ENCODE measurements at places on chromosomes 3 and 15.

DNA sequence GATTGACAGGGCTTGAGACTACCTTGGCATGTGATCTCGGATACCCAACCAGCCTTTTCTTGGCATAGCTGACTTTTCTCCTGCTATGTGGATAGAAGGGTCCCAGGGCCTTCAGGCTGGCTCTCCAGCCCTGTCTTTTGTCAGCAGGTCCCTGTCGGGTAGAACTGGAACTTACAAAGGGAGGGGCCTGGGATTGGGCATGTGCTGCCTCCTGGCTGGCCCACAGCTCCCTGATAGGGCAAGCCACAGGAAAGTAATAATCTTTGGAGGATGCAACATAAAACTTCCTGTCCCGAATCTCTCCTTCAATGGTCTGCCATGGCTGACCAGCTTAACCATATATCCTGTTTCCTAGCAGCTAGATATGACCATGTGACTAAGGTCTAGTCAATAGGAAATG lies 89.1 kb downstream of the ABHD5 start:
- no peak for DNase-seq

DNA sequence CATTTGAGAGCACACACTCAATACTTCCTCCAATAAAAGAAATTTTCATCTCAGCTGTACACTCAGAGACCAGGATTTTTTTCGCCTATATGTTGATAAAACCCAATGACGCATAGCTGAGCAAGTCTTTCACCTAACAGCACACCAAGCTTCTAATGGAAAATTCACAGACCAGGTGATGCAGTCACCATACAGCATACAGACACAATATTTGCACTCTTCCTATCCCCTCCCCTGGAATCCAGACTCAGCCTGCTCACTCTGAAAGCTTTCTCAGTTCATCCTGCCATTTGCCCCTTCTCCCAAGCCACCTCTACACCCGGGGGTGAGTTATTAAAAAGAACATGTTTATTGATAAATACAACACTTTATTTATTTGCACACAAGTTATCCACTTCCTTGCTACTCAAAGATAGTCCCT lies 1.7 kb downstream of the TBC1D5 start:
- DNase-seq, result no peak

DNA sequence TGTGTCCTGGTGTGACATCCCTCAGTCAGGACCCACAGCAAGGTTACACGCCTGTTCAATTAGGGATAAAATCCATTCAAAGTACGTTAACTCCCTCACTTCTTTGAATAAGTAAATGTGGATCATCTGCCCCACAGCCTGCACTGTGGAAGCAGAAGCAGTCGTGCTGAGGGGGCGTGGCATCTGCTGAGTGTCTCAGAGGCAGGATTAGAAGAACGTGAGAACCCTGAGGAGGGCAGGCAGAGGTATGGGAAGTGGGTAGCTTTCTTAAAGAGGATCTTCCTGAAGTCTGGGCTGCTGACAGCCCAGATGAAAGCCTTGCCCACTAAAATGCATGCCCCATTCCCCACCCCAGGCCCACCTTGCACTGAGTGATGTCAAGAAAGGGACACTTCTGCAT lies 28.5 kb downstream of the CRABP1 start:
- no peak for DNase-seq

- no peak for DNase-seq
These were observed 472.6 kb upstream of the CDIN1 start for GRCh38 chr15:36106640-36107335.

- DNase-seq, result no peak
These were observed 873 bp downstream of the CAPN7 start for GRCh38 chr3:15206662-15207576.

GRCh38 chr3:178526291-178526690 lies 9.9 kb upstream of the KCNMB2 start:
- no peak for DNase-seq

- no peak for DNase-seq
These were observed 928 bp downstream of the RAD18 start for GRCh38 chr3:8962226-8962861.

GRCh38 chr3:13070391-13071070 lies 2.7 kb downstream of the IQSEC1 start:
- no peak for DNase-seq

DNA sequence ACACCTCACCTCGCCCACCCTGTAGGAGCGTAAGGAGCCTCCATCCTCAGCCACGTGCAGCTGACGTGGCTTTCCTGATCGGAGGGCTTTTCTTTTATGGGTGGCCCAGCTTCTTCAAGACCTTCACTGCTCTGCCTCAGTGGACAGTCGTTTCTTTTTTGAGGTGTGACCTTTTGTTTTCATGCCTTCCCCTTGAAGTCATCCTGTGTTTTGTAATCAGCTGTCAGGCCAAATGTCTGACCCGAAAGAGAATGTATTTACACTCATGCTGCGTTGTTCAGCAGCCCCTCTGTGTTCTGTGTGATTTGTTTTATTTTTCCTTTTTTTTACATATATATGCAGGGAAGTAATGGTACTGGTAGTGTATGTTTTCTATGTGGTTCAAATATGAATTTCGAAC lies 41.8 kb downstream of the CCK start:
- DNase-seq, result no peak

GRCh38 chr3:151328298-151328995 lies 902 bp downstream of the P2RY13 start:
- no peak for DNase-seq

DNA sequence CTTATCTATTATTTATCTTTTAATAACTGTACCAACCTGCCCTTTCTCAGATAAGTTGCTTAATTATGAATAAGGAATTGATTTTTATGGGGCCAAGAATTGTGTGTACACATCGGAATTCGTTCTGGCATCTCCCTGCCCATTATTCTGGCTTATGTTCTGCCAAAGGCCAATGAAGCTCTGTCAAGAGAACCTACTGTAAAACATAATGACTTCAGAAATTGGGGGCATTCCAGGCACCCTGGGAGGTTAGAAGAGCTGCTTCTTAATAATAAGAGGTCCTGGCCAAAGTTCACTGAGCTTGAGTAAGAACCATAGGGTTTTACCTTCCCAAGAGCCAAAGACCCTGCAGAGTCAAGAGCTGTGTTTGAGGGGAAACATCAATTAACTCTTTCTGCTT lies 261.7 kb downstream of the SLC9A9 start:
- DNase-seq, result no peak

- DNase-seq, result no peak
These were observed 14.9 kb upstream of the MAGI1 start for GRCh38 chr3:66053550-66054094.

- DNase-seq, result no peak
These were observed 101.9 kb downstream of the TNIK start for GRCh38 chr3:171358181-171358880.

DNA sequence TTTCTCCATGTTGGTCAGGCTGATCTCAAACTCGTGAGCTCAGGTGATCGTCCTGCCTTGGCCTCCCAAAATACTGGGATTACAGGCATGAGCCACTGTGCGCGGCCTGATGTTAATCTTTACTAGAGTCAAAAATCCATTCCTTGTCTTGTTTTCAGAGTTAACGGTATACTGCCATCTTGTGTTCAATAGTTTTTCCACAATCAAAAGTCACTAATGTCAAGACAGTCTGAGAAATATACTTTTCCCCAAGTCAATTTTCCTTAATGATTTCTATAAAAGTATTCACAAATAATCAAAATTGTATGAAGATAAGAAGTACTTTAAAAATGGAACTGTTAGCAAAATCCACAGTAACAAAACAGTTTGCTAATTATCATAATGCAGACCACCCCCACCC lies 8.5 kb downstream of the CRBN start:
- no peak for DNase-seq
